ENCODE measurements at places on chromosomes 7 and 10.

DNA sequence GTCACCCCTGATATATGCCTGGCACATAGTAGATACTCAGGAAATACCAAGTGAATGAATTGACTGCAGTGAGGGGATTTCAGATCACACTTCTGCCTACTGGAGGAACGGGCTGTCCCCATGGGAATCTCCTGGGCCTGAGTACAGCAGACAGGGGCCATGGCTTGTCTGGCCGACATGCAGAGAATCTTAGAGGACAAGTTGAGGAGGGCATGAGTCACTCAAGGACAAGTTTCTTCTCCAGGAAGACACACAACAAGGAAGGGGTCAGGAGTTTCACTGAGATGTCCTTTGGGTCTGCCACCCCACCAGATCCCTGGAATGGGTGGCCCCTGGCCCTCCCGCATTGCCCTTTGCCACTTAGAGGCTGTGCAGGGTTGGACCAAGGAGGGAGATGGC is 20.7 kb downstream of the PLPP4 start:
- DNase-seq, result no peak

- no peak for DNase-seq
Observed at GRCh38 chr10:125002047-125002422, 60.1 kb downstream of the ZRANB1 start.

GRCh38 chr7:135441791-135442190 is 68.1 kb downstream of the CNOT4 start:
- DNase-seq, result no peak

- DNase-seq, result no peak
Observed at GRCh38 chr10:132580143-132580542, 42.6 kb downstream of the INPP5A start.

DNA sequence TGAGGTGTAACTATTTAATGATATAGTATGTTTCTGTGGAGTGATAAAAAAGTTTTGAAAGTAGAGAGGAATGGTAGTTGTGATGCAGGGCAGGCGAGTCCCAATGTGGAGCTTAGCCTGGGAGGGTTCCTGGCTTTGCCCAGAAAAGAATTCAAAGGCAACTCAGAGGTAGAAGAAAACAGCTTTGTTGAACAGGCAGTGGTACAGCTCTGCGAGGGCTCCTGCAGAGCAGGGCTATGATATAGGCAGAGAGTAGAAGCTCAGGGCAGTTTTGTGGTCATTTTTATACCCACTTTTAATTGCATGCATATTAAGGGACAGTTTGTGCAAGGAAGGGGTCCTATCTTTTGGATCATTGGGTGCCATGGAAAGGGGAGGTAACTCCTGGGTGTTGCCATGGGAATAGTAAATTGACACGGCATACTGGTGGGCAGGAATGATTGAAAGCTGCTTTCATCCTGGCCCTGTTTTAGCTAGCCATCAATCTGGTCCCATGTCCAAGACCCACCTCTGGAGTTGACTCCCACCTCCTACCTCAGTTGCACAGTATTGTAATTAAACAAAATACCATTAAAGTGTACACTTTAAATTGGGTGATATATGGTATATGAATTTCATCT is 12.4 kb downstream of the CYP2C8 start:
- no peak for DNase-seq

- no peak for DNase-seq
Observed at GRCh38 chr10:697097-697875, 7.8 kb upstream of the DIP2C start.
